Activated effector memory CD4-positive, alpha-beta T cell treated with Interleukin-2 at 50 U/mL for 16 hours (primary cell): ENCODE measurements at places on chromosomes 4 and X.

DNA sequence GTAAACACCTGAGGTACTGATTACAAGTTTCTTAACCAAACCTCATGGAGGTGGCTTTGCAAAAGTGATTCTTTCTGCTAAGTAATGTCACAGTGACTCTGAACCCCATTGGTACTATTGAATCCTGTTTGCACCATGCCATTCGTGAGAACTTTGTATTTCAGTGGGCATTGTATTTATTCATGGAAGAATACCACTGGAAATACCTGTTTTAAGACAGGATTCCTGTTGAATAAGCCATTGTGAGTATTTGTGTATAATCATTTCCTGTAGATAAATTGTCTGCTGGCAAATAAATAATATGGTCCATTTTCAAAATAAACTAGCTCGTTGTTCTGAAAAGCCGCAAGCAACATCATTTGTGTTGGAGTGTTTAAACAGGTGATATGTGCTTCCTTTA is 136.4 kb upstream of the GUCY1A1 start:
- no peak for DNase-seq

DNA sequence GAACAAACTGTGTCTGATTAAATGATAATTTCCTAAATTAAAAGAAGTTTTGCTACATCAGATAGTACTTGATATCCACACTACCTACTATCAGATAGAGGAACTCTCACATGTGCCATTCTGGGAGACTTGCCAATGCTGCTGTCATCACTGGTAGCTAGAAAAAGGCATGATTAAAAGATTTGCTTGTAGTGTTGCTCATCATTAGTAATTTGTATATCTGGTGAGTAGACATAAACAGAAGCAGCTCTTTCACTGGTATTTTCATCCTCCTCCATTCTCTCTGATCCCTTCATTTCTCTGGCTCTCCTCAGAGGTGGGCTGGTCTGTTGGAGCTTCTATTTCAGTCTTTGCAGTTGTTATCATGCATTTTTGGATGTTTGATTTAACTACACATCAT is 56.0 kb downstream of the SPRY1 start:
- no peak for DNase-seq

DNA sequence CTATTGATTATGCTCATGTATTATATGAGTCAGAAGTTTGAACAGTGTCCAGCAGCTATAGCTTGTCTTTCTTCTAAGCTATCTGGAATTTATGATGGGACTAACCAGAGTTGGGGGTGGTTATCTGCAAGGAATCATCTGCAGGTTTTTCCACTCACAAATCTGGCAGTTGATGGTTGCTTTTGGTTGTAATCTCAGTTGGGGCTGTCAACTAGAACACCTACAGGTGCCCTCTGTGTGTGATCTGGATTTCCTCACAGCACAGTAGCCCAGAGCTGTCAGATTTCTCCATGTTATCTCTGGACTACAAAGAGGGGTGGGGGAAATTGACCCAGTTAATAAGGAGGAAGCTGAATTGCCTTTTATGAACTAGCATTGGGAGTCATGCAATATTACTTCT is 51.4 kb upstream of the MAP9 start:
- DNase-seq, result no peak

- no peak for DNase-seq
Observed at GRCh38 chr4:96170198-96170597, 330.3 kb downstream of the PDHA2 start.

- DNase-seq, result no peak
Observed at GRCh38 chr4:14130551-14130950, 503.0 kb upstream of the BOD1L1 start.

GRCh38 chr4:88814043-88814617 is 116.5 kb upstream of the NAP1L5 start:
- DNase-seq, result no peak

DNA sequence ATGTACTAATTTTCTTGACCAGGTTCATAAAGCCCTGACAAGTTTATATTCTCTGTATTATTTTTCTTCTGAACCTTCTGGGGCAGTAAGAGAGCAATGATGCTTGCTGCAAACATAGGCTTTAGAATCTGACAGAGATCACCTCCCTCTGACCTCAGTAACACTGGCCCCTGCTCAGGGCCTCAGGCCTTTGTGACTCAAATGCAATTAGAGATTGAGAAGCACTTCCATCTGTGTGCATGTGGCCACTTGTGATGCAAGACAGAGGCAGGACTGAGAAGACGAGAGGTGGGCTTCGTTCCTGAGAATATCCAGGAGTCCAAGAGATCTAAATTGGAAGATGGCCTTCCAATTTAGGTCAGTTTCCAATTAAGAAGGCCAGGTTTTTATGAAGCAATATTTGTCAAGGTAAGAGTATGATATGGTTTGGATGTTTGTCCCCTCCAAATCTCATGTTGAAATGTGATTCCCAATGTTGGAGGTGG is 82.8 kb upstream of the VEGFC start:
- no peak for DNase-seq

DNA sequence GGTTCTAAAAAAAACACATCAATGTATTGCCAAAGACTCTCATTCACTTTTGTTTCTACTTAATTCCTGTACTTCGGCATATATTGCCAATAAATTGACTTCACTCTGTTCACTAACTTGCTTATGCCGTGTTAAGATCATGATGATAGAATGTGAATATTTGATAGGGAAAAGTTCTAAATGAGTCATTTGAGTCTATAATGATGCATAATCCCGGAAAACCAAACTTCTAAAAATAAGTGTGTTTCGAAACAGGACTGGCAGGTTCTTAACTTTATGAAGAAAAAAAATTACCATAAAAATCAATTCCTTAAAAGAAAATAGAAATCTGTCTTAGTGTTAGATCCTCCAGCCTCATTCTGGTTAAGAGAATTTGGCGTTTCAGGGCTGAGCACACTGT is 387.5 kb upstream of the FTHL17 start:
- DNase-seq, result no peak

GRCh38 chrX:70134116-70134477 is 850 bp downstream of the IGBP1 start:
- no peak for DNase-seq

GRCh38 chr4:18976884-18977283 is 955.3 kb upstream of the LCORL start:
- DNase-seq, result no peak

GRCh38 chr4:38664706-38665401 is 855 bp downstream of the KLF3 start:
- DNase-seq, result peak; percentile 30

GRCh38 chr4:114087596-114088230 is 108.3 kb upstream of the ARSJ start:
- no peak for DNase-seq

DNA sequence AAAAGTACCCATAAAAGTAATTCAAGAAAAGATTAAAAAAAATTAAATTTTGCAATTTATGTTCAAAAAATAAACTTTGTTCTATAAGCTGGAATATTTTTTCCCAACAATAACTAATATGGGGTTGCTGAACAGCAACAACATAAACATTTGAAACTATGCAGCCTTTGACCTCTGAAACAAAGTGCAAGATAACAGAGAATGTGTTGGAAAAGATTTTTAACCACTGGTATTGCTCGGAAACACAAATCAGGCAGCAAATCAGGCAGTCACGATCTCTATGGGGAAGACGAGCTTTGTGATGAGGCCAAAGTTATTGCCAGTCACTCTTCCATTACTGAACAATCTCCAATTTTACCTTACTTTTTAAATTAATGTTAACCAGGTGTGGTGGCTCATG is 332.1 kb downstream of the PABPC4L start:
- no peak for DNase-seq
